Stimulated activated CD4-positive, alpha-beta T cell treated with anti-CD3 and anti-CD28 coated beads, Interleukin-4, amount 100 ng/mL, for 4 hours (primary cell): ENCODE measurements at places on chromosomes 5 and 9.

DNA sequence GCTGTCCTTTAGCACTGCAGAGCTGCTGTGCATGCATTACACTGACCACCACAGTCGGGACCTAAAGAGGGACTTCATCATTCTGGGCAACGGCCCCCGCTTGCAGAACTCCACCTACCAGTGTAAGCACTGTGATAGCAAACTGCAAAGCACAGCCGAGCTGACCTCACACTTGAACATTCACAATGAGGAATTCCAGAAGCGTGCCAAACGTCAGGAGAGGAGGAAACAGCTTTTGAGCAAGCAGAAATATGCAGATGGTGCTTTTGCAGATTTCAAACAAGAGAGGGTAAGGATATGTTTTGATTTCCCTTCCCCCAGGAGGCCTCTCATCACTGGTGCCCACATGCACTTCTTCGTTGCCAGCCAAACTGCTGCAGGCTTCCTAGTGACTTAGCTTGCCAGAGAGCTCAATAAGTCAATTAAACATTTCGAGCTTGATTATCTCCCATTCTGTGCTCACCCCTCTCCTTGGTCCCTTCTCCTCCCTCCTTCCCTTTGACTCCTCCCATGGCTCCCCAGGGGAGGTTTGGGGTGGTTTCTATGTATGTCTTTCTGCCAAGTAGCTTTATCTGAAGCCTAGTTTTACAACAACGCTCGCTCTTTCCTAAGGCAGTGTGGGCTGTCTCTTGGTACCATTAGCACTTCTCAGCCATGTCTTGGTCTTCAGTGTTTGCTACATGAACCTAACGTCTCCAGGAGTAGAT, 66.7 kb downstream of the ZNF462 start:
- DNase-seq: no peak

- DNase-seq: no peak
These were observed 302.4 kb upstream of the FAM174A start for GRCh38 chr5:100232736-100233135.

DNA sequence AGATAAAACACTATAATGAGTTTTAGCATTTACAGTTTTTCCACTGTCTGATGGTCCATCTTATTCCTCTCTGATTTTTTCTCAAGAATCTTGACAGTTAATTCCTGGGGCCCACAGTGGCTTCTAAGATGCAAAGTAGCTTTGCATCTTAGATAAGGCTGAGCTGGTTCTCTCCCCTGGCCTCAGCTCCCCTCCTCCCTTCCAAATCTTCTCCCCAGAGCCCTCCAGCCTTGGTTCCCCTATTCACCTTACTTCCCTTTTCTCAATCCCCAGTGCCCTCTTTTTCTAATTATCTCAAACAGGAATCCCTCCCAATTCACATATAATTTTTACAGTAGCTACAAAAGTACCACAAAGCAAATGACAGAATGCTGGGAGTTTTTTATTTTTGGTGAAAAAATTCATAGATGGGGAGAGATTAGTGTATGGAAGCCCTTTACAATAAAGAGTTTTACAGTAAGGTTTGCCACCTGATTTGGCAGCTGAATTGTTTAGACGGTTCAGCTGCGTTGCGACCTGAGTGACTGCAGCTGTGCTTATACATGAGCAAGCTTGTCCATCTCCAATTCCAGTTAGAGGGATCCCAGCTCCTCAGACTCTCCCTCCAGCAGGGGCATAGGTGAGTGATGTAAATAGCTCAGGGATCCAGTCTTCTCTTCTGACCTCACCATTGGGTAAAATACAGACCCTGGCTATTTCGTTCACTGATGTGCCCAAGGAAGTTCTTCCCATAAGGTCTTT, 51.4 kb upstream of the CKMT2 start:
- no peak for DNase-seq

GRCh38 chr5:32319926-32320543, 7.3 kb upstream of the MTMR12 start:
- no peak for DNase-seq

DNA sequence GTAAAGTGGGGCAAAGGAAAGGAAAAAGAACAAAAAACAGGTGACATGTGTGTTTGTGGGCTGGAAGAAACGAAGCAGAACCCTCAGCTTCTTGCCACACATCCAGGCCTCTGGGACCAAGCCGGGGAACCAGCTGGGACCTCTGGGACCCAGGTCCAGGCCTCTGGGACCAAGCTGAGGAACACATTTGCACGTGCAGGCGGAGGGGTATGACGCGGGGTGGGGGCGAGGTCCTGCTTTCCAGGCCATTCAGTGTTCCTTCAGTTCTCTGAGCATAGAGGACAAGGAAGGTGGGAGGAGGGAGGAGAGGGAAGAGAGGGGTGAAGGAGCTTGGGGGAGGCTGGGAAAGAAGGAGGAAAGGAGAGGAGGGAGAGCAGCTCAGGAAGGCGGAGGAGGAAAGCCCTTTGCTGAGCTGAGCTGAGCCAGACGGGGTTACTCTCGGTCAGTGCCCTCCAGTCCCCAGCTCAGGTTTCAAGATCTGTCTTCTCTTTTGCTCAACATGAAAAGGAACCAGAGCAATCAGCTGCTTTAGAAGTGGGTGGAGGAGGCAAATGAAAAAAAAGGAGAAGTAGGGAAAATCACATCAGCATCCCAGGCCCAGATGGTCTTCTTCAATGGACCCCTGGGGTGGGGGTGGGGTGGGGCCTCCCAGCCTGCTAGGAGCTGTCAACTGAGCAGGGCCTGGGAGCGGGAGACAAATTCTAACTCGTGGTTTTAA, 59.1 kb downstream of the ABCA1 start:
- DNase-seq: no peak

DNA sequence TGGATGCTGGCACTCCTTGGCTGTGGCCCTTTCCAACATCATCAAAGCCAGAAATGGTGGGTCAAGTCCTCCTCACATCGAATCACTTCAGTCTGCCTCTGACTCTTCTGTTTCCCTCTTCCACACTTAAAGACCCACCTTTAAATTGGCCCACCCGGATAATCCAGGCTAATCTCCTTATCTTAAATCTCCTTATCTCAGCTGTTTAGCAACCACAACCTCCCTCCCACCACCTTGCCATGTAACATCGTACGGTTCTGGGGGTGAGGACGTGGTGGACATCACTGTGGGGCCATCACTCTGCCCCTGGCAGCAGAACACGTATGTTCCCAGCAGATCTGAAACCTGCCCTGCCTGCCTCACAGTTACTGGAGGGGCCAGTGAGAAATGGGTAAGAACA, 11.5 kb downstream of the IGFBPL1 start:
- no peak for DNase-seq

- no peak for DNase-seq
These were observed 1161.7 kb upstream of the DMAC1 start for GRCh38 chr9:8961186-8961851.

GRCh38 chr5:56290378-56291078, 57.4 kb upstream of the ANKRD55 start:
- no peak for DNase-seq

DNA sequence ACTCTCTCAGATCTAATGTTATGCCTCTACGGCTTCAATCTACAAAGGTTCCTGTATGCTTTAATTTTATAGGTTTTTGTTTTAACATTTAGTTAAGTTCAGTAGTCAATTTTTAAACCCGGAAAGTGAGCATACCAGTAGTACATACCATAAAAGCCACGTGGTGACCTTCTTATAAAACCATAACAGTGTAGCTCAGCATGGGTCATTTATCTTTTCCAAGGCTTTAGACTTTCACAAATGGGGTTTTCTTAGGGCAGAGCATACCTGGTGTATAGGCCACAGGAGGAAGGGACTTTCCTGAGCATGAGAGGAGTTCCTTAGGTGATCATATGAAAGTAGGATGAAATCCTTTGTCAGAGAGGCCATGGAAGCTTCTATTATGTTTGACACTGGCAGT, 23.2 kb downstream of the ECM2 start:
- DNase-seq: no peak

GRCh38 chr5:72144762-72145161, 37.5 kb downstream of the MAP1B start:
- no peak for DNase-seq

- DNase-seq: no peak
These were observed 43.8 kb downstream of the YIPF5 start for GRCh38 chr5:144126707-144127106.

DNA sequence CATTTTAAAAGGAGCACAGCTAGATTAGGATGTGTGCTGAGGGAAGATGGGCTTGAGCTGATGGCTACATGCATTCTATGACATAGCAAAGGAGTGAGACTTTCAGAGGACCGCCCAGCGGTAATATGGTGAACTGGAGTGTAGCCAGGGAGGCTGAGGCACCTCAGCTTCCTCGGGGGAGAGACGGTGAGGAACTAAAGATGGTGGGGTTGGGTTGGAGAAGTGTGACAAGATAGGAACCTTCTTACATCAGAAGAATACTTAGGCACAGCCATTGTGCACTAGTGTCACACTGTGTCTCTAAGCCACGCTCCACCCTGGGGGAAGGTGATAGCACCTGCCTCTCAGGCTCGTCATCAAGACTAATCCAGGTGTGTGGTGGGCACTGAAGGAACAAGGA, 118.0 kb upstream of the IRX2 start:
- no peak for DNase-seq
